ENCODE measurements at places on chromosomes 16 and 17.

DNA sequence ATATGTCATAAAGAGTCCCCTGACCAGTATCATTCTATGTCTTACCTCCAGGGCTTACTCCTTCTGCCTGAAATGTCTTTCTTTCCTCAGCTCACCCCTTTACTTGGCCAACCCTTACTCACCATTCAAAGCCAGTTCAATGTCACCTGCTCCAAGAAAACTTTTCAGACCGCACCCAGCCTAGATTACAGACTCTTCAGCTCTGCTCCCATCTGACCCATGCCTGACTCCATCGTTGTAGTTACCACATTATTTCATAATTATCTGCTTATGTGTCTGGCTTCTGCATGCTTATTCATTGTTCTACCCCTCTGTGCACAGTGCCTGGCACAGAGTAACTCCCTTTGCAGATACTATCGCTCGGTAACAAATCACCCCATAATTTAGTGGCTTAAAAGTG is 62.5 kb upstream of the TOB1 start:
- no peak for DNase-seq

DNA sequence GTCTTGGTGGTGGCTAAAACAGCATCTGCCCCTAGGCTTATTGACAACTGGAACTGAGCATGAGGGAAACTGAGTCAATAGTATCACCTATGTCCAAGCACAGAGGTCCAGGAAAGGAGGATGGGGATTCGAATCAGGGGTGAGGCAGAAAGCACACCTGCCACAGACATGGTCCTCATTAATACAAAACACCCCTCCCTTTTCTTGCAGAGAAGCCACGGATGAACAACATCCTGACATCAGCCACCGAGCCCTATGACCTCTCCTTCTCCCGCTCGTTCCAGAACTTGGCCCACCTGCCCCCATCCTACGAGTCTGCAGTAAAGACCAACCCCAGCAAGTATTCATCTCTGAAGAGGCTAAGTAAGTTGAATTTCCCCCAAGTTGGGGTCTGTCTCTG is 42.7 kb upstream of the DNAH9 start:
- DNase-seq = no peak

DNA sequence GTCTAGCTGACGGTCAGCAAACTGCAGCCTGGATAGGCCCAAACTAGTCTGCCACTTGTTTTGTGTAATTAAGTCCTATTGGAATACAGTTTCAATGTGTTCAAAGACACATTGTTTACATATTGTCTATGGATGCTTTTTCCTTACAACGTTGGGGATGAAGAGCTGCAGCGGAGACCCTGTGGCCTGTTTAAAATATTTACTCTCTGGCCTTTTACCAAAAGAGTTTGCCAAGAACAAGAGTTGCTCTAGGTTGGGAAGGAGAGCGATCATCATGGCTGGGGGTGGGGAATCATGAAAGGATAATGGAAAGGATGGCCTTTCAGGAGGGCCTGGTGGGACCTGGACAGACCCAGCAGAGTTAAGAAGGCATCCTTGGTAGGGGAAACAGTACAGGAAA is 274.9 kb upstream of the ZFHX3 start:
- no peak for DNase-seq

GRCh38 chr17:17479209-17479608 is 2.4 kb downstream of the MED9 start:
- DNase-seq = no peak

GRCh38 chr17:67594115-67594880 is 123.4 kb upstream of the NOL11 start:
- no peak for DNase-seq

DNA sequence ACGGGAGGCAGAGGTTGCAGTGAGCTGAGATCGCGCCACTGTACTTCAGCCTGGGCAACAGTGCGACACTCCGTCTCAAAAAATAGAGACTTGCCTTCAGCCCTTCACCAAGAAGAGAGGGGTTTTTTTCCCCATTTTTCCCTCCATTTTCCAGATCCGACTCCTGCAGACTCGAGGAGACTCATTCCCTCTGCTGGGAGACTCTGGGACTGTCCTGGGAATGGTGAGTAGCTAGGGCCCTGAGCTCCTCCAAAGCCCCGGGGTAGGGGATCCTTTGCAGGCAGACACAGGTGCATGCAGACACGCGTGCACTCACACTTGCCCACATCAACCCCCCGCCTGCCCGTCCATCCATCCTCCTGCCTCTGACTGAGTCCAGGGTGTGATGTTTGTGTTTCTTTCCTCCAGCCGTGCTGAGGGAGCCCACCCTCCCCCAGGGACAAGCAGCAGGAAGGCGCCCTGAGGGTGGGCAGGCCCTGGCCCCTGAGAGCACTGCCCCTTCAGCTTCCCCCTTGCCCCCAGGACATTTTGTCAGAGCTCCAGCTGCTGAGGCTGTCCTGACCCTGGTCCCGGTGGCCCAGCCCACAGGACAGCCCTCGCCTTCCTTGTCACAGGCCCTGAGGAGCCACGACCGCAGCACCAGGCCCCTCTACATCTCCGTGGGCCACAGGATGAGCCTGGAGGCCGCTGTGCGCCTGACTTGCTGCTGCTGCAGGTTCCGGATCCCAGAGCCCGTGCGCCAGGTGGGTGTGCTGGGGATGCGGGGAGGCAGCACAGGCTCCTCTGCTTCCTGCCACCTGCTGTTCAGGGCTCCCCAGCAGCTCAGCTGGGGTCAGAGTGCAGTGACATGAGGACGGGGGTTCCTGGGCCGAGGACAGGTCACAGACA is 10.2 kb downstream of the ENDOV start:
- no peak for DNase-seq

GRCh38 chr17:66400698-66401097 is 98.3 kb downstream of the PRKCA start:
- DNase-seq = no peak

GRCh38 chr16:13805951-13806350 is 114.0 kb upstream of the ERCC4 start:
- DNase-seq = no peak

DNA sequence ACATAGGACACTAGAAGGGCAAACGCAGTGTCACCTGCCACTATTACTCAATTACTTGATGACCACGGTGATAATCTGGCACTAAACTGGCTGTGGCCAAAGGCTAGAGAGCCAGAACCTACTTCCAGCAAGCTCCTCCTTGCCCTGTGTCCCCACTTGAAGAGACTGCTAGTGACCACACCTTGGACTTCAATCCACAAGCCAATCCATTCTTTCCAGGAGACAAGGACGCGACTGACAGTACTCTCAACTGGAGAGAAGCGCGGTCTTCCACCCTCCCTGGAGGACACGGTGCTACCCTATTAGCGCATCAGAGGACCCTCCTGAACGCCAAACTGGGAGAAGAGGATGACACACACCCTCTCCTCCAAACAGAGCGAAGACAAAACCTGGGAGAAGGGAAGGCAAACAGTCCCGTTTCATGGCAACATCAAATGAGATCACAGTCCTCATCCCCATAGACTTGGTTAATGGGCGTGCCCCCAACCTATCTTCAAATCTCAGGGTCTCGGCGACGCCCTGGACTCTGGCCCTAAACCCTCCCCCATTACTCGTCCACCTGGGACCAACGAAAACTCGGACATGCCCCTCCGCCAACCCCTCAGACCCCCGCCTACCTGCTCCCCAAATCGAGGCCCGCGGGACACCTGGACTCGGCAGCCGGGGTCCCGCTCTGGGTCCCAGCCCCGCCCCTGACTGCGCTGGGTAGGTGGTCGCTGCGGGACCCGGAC is 508 bp downstream of the FLCN start:
- DNase-seq = no peak

All from COLO829 (cell line).